ENCODE measurements at places on chromosomes 3 and 15. TPM values are rescaled to one million over a fixed set of nuclear protein-coding genes. Genes with fewer than 3 reads are reported as not detected.

The CAND2 gene
- total RNA-seq = under 0.01 TPM

The ATP13A5 gene
- 2.0 TPM for total RNA-seq

The GNB4 gene
- total RNA-seq = 35.6 TPM

The DOCK3 gene
- not detected for total RNA-seq

The PAQR5 gene
- 18.3 TPM for total RNA-seq

The CLDN1 gene
- total RNA-seq = not detected

The HESX1 gene
- total RNA-seq = not detected

The ARRDC4 gene
- total RNA-seq = 79.9 TPM

The EXD1 gene
- total RNA-seq = not detected

GRCh38 chr3:5616873-5617272 is 429.4 kb downstream of the EDEM1 start:
- H3K36me3 ChIP-seq = no peaks in the 10 kb centered on the region
- no peaks in the 10 kb centered on the region for H3K4me1 ChIP-seq
- DNase-seq = no peak
- H3K27ac ChIP-seq = no peak overlapping the region
- no peaks in the 10 kb centered on the region for H3K27me3 ChIP-seq
- H3K4me3 ChIP-seq = no peak overlapping the region

GRCh38 chr3:174973465-174973864 is 114.3 kb downstream of the NAALADL2 start:
- no peak overlapping the region for H3K4me3 ChIP-seq
- peak; percentile 43 for DNase-seq
- H3K4me1 ChIP-seq = no peaks in the 10 kb centered on the region

DNA sequence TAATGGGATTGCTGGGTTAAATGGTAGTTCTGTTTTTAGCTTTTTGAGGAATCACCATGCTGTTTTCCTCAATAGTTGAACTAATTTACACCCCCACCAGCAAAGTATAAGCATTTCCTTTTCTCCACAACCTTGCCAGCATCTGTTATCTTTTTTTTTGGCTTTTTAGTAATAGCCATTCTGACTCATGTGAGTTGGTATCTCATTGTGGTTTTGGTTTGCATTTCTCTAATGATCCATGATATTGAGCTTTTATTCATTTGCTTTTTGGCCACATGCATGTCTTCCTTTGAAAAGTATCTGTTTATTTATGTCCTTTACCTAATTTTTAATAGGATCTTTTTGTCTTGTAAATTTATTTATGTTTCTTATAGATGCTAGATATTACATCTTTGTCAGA is 288.2 kb downstream of the EPHA6 start:
- H3K4me1 ChIP-seq = no peaks in the 10 kb centered on the region
- no peaks in the 10 kb centered on the region for H3K27me3 ChIP-seq
- H3K36me3 ChIP-seq = no peaks in the 10 kb centered on the region
- no peak overlapping the region for H3K27ac ChIP-seq
- DNase-seq = no peak

- no peak overlapping the region for H3K27ac ChIP-seq
- no peak for DNase-seq
Measured at GRCh38 chr15:34753236-34753894, 1.4 kb downstream of the GJD2 start.

DNA sequence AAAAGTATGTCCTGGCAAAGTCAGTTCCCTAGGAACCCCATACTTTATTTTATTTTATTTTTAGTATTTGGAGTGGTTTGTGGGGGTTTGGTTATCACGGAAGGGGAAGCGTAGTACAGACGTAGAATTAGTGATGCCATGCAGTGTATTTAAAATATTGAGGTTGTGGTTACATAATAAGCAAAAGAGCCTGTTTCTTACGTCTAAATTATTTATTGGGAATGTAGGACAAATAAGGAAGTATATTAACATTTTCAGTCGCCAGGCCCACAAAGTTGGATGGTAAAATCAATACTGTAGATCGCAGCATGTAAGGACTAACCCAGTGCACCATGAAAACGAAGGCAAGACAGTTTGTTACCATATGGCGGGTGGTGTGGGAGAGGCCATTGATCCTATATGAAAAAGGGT is 558 bp downstream of the DTWD1 start:
- H3K4me1 ChIP-seq = peaks cover 9% of the 10 kb centered on the region
- H3K4me3 ChIP-seq = peak overlapping the region; percentile 66
- H3K27me3 ChIP-seq = no peaks in the 10 kb centered on the region
- H3K27ac ChIP-seq = peak overlapping the region; percentile 95
- no peak for DNase-seq

GRCh38 chr3:133931084-133931483 is 35.4 kb upstream of the RAB6B start:
- H3K36me3 ChIP-seq = no peaks in the 10 kb centered on the region
- H3K27me3 ChIP-seq = no peaks in the 10 kb centered on the region
- no peak for DNase-seq
- no peak overlapping the region for H3K4me3 ChIP-seq

DNA sequence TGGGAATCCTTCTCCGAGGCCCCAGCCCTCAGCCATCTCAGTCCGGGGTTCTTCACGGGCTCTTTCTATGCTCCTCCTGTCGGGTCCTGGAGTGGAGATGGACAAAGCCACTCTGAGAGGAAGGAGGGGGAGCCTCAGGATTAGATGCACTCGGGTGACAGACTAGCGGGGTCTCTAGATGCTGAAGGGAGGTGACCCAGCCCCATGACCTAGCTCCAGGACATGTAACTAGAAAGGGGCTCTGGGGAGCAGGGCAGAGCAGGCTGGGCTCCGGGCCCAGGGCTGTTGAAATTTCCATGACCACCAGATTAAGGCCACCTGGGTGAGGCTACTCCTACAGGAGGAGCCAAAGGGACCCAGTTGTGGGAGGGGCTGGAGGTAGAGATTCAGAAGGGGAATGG is 14.8 kb upstream of the SKIC8 start:
- peaks cover 10% of the 10 kb centered on the region for H3K4me1 ChIP-seq
- no peak for DNase-seq
- H3K4me3 ChIP-seq = no peak overlapping the region
- no peaks in the 10 kb centered on the region for H3K36me3 ChIP-seq

- no peaks in the 10 kb centered on the region for H3K36me3 ChIP-seq
- no peak overlapping the region for H3K27ac ChIP-seq
- no peak overlapping the region for H3K4me3 ChIP-seq
- H3K27me3 ChIP-seq = no peaks in the 10 kb centered on the region
- no peak for DNase-seq
Measured at GRCh38 chr3:84175449-84175848, 783.3 kb upstream of the CADM2 start.

DNA sequence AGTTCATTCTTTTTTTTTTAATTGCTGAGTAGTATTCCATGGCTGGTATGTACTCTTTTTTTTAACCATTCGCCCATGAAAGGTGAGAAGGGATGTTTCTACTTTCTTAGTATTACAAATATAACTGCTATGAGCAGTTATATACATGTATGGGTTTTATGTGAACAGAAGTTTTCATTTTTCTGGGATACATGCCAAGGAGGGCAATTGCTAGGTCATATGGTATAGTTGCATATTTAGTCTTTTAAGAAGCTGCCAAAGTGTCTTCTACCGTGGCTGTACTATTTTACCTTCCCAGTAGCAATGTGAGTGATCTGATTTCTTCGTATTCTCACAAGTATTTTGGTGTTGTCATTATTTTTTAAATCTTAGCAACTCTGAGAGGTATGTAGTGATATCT is 11.2 kb upstream of the KLHL40 start:
- no peaks in the 10 kb centered on the region for H3K27me3 ChIP-seq
- H3K36me3 ChIP-seq = no peaks in the 10 kb centered on the region
- no peaks in the 10 kb centered on the region for H3K4me1 ChIP-seq

- no peaks in the 10 kb centered on the region for H3K4me1 ChIP-seq
- peak overlapping the region; percentile 62 for H3K27ac ChIP-seq
- no peak overlapping the region for H3K4me3 ChIP-seq
- no peaks in the 10 kb centered on the region for H3K27me3 ChIP-seq
- DNase-seq = no peak
- no peaks in the 10 kb centered on the region for H3K36me3 ChIP-seq
Measured at GRCh38 chr15:62624547-62625378, 417.8 kb upstream of the TPM1 start.

- no peak overlapping the region for H3K4me3 ChIP-seq
- H3K4me1 ChIP-seq = no peaks in the 10 kb centered on the region
- DNase-seq = peak; percentile 53
- H3K27ac ChIP-seq = no peak overlapping the region
- no peaks in the 10 kb centered on the region for H3K27me3 ChIP-seq
Measured at GRCh38 chr3:59436164-59436958, 386.5 kb upstream of the CFAP20DC start.

DNA sequence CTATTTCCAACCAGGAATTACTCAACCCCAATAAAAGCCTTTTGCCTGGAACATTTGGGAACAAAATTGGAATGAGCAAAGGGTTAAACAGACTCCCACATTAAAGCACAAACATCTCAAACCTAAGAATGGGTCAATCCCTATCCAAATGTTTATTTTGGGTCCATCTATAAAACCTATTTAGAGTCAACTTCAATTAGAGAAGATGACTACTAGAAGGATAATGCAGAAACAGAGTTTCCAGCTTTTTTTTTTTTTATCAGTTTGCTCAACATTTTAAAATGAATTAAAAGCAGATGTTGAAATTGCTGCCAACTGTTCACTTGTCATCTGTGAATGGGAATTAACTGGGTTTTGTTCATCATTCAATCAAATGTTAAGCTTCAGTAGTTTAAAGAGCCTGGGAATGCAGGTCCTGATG is 4.1 kb upstream of the TBC1D23 start:
- no peak overlapping the region for H3K4me3 ChIP-seq
- H3K4me1 ChIP-seq = peaks cover 10% of the 10 kb centered on the region
- no peak for DNase-seq

DNA sequence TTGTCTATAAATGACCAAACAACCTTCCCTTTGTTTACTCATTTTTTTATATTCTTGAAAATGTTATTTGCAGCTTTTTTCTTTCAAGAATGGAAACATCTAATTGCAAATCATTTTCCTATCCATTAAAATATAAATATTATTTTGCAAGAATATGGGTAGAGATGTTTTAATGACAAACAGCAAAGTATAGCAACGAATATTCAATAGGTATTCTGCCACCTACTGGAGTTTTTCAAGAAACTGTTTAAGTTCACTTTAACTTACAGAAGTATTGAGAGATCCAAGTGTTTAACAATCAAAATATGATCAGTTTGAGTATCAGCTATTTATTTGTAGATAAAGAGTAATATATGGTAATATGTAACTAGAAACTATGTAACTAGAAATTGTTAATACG is 6.9 kb upstream of the EOGT start:
- no peaks in the 10 kb centered on the region for H3K4me1 ChIP-seq
- H3K27ac ChIP-seq = no peak overlapping the region
- no peaks in the 10 kb centered on the region for H3K27me3 ChIP-seq
- no peak for DNase-seq
- peaks cover 60% of the 10 kb centered on the region for H3K36me3 ChIP-seq

DNA sequence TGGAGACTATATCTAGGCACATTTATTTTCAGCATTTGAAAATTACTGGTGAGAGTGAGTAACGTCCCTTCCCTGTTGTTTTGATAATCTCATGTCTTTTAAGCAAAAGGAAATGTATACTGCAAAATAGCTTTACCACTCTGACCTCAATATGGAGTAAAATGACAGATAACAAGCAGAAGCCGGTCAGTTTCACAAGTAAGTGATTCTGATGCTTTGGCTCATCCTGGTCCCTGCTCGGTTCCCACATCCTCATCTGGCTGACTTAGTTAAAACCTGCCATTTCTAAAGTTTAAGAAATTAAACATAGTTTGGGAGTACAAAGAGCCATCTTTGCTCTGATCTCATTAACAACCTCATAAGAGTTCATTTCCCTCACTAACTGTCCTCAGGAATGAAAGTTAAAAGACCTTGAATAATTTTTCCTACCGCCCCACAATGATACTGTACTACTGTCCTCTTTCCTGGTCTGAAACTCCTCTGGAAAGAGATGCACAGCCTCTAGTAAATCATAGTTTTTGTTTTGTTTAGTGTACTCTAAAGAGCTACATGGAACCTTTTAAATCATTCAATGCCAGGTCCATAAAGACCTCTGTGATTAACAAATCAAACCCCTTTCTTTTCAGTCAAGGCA is 72.3 kb upstream of the ICE2 start:
- no peaks in the 10 kb centered on the region for H3K4me1 ChIP-seq
- no peaks in the 10 kb centered on the region for H3K27me3 ChIP-seq
- no peak overlapping the region for H3K27ac ChIP-seq
- DNase-seq = no peak
- H3K36me3 ChIP-seq = no peaks in the 10 kb centered on the region

GRCh38 chr15:80214910-80215309 is 37.1 kb downstream of the CTXND1 start:
- no peaks in the 10 kb centered on the region for H3K4me1 ChIP-seq
- H3K27ac ChIP-seq = no peak overlapping the region
- H3K4me3 ChIP-seq = no peak overlapping the region
- no peaks in the 10 kb centered on the region for H3K27me3 ChIP-seq
- no peak for DNase-seq

GRCh38 chr3:44999782-45000181 is 23.7 kb downstream of the EXOSC7 start:
- H3K4me1 ChIP-seq = peaks cover 12% of the 10 kb centered on the region
- H3K36me3 ChIP-seq = peaks cover 87% of the 10 kb centered on the region
- no peak overlapping the region for H3K4me3 ChIP-seq
- no peak overlapping the region for H3K27ac ChIP-seq
- H3K27me3 ChIP-seq = no peaks in the 10 kb centered on the region
- peak; percentile 59 for DNase-seq

DNA sequence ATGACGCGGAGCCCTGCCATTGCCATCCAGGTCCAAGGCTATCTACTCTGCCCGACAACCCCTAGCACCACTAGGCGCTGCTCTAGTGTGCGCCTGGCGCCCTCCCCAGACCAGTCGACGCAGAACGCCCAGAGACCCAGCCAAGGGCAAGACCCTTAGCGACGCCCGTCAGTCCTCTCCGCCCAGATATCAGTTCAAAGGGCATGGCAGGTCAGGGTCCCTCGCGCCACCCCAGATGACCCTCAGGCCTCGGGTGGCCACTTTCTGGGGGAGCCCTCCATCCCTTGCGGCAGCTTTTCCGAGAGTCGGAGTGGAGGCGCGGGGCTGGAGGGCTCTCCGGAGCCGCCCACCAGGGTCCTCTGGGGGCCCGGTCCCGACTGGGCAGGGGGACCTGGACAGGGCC is 371 bp upstream of the CLSTN2 start:
- no peaks in the 10 kb centered on the region for H3K36me3 ChIP-seq
- peaks cover 61% of the 10 kb centered on the region for H3K27me3 ChIP-seq
- H3K4me3 ChIP-seq = peak overlapping the region; percentile 54

DNA sequence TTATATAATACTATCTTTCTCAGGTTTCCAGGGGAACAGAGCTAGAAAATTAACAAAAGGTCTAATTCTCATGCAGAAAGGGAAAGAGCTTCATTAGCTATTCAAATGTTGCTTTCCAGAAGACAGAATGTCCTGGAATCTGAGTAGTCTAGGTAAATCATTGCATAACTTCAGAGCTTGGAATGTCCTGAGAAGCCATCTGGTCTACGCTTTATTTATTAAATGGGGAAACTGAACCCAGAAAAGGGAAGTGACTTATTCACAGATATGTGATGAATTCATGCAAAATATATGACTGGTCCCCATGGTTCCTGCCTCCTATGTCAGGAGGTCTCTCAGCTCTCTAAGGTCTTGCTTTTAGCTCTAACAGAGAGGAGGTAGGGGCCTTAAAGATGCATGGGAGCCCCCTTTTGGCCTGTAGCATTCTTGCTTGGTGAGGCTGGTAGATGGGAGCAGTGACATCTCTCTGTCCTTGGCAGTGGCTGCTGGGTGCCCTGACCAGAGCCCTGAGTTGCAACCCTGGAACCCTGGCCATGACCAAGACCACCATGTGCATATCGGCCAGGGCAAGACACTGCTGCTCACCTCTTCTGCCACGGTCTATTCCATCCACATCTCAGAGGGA is 99.2 kb downstream of the CEMIP start:
- H3K4me3 ChIP-seq = no peak overlapping the region
- H3K27ac ChIP-seq = no peak overlapping the region
- no peaks in the 10 kb centered on the region for H3K36me3 ChIP-seq
- H3K4me1 ChIP-seq = no peaks in the 10 kb centered on the region

All from stomach (tissue), 19 donors.